ENCODE measurements at places on chromosomes 12 and 14.

DNA sequence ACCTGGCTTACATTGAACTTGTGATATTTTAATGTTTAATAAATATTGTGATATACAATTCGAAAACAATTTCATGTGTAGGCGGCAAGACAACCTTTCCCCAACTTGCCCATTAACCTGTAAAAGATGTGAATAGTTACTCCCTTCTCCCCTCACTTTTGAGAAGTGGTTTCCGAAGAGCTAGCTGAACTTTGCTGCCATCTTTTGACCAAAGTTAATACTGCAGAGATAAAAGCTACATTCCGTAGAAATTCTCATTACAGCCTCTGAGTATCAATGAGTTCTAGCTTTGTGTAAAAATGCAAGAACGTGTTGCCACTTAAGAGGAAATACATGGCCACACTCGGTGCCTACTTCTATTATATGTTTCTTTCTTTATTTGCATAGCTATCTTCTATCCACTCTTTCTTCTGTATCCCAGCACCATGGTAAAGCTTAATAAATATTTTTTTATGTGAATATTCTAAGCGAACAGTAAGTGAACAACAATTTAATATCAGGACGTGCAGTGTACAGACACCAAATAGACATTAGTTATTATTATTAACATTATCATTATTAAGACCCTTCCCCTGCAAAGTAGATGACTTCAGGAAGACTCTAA is 105.1 kb upstream of the TMEM260 start:
- no peak for DNase-seq
- H3K27ac ChIP-seq, result no peak overlapping the region
- no peaks in the 10 kb centered on the region for H3K36me3 ChIP-seq
- no peaks in the 10 kb centered on the region for H3K4me1 ChIP-seq

DNA sequence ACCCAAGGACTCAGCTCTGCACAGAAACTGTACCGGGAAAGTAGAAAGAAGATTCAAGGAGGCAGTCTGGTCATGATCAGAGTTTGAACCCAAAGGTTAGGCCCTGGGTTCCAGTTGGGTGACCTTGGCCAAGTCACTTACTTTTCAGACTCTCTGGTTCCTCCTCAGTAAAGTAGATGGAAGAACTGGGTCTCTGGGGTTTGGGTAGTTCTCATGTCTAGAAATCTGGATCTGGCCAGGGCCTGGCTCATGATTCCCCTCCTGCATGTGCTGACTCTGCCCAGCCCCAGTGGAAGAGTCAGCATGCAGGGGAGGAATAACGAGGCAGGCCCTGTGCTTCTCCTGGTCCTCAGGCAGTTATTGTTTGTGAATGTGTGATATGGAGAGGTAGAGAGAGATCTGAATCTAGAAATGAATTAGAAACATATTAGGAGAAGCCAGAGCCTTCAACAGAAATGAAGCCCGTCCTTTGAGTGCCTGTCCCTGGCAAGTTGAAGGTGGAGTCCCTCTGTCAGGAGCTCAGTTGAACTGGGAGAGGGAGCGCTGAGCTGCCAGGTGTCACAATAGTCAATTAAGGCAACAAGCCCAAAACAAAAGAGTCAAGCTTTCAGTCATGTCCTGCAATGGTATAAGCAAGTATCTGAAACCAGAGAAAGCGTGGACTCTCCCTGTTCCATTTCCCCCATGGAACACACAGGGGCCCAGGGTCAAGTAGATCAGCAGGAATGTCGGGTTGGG is 131.3 kb upstream of the HIF1A start:
- no peak overlapping the region for H3K4me3 ChIP-seq
- H3K27ac ChIP-seq, result no peak overlapping the region
- peaks cover 16% of the 10 kb centered on the region for H3K4me1 ChIP-seq
- no peaks in the 10 kb centered on the region for H3K27me3 ChIP-seq
- no peak for DNase-seq

GRCh38 chr12:47798382-47798948 is 21.2 kb downstream of the HDAC7 start:
- no peak for DNase-seq
- H3K4me3 ChIP-seq, result no peak overlapping the region
- no peak overlapping the region for H3K27ac ChIP-seq

GRCh38 chr14:35992816-35993683 is 166.9 kb downstream of the BRMS1L start:
- H3K4me3 ChIP-seq, result no peak overlapping the region
- no peak for DNase-seq
- H3K27ac ChIP-seq, result no peak overlapping the region
- no peaks in the 10 kb centered on the region for H3K27me3 ChIP-seq

DNA sequence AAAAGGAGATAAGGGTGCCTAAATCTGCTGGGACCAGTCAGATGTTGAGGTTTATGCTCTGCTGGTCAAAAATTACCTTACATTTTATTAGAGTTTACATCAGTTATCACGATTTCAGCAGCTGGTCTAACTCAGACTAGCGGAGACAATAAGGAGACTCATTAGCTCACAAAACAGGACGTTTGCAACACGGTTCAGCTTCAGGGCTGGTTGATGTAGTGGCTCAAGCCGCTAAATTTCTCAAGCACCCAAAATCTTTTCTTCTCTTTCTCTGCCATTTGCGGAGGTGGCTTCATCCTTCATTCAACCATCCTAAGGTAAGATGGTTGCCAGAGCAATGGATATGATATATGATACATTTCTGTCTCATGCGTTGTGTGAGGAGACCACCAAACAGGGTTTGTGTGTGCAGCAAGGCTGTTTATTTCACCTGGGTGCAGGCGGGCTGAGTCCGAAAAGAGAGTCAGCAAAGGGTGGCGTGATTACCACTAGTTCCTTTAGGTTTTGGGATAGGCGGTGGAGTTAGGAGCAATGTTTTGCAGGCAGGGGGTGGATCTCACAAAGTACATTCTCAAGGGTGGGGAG is 30.3 kb upstream of the CLIP1 start:
- DNase-seq, result no peak
- H3K27me3 ChIP-seq, result no peaks in the 10 kb centered on the region
- peaks cover 21% of the 10 kb centered on the region for H3K4me1 ChIP-seq
- no peak overlapping the region for H3K4me3 ChIP-seq
- H3K36me3 ChIP-seq, result no peaks in the 10 kb centered on the region

- no peaks in the 10 kb centered on the region for H3K4me1 ChIP-seq
- DNase-seq, result no peak
- no peaks in the 10 kb centered on the region for H3K36me3 ChIP-seq
- no peak overlapping the region for H3K4me3 ChIP-seq
- no peak overlapping the region for H3K27ac ChIP-seq
Measured at GRCh38 chr12:46872135-46872534, 46.3 kb upstream of the SLC38A4 start.

- H3K4me3 ChIP-seq, result no peak overlapping the region
- H3K27ac ChIP-seq, result peak overlapping the region; percentile 14
- no peaks in the 10 kb centered on the region for H3K27me3 ChIP-seq
- H3K4me1 ChIP-seq, result peaks cover 11% of the 10 kb centered on the region
Measured at GRCh38 chr12:96250119-96250685, 56.0 kb downstream of the ELK3 start.

DNA sequence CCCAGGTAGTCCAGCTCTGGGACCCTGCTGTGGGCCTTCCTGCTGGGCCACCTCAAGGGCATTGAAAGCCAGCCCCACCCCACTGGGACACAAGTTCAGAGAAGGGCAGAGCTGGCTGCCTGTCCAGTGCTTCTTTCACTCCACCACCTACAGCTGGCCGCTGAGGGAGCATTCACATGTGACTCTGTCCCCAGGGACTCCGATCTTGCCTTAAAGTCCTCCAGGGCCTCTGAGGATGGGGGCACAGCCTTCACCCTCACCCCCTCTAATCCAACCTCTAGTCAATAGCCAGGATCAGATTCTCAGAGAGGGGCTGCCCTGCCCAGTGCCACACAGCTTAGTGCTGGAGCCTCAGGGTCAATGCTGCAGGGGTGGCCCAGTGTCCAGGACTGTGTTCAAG is 5.0 kb upstream of the CYP46A1 start:
- H3K4me3 ChIP-seq, result no peak overlapping the region
- peaks cover 5% of the 10 kb centered on the region for H3K27me3 ChIP-seq
- no peak for DNase-seq
- H3K4me1 ChIP-seq, result peaks cover 20% of the 10 kb centered on the region
- H3K27ac ChIP-seq, result no peak overlapping the region

GRCh38 chr12:86551146-86551571 is 295.0 kb upstream of the MGAT4C start:
- H3K27ac ChIP-seq, result no peak overlapping the region
- DNase-seq, result no peak
- H3K4me3 ChIP-seq, result no peak overlapping the region
- H3K36me3 ChIP-seq, result no peaks in the 10 kb centered on the region

DNA sequence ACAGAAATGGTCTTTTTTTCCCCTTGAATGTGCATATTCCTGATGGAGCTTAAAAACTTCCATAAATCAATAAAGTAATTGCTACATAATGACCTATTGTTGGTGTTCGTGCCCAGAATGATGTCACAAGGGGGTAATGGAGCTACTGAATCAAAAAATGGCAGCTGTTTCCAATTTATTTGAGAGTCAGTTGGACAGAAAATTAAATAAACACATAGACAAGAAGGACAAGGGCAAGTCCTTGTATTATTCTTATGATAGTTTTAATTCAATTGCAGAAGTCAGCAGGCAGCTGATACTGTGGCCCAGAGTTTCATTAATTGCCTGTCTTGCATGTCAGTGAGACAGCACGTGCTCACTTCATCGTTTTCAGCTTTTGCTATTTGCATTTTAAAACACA is 473.5 kb downstream of the ETNK1 start:
- no peaks in the 10 kb centered on the region for H3K4me1 ChIP-seq
- H3K4me3 ChIP-seq, result no peak overlapping the region
- H3K27me3 ChIP-seq, result no peaks in the 10 kb centered on the region
- H3K36me3 ChIP-seq, result no peaks in the 10 kb centered on the region
- no peak for DNase-seq
- H3K27ac ChIP-seq, result no peak overlapping the region

All from effector memory CD4-positive, alpha-beta T cell (primary cell).